ENCODE measurements at places on chromosomes 11 and 22.

DNA sequence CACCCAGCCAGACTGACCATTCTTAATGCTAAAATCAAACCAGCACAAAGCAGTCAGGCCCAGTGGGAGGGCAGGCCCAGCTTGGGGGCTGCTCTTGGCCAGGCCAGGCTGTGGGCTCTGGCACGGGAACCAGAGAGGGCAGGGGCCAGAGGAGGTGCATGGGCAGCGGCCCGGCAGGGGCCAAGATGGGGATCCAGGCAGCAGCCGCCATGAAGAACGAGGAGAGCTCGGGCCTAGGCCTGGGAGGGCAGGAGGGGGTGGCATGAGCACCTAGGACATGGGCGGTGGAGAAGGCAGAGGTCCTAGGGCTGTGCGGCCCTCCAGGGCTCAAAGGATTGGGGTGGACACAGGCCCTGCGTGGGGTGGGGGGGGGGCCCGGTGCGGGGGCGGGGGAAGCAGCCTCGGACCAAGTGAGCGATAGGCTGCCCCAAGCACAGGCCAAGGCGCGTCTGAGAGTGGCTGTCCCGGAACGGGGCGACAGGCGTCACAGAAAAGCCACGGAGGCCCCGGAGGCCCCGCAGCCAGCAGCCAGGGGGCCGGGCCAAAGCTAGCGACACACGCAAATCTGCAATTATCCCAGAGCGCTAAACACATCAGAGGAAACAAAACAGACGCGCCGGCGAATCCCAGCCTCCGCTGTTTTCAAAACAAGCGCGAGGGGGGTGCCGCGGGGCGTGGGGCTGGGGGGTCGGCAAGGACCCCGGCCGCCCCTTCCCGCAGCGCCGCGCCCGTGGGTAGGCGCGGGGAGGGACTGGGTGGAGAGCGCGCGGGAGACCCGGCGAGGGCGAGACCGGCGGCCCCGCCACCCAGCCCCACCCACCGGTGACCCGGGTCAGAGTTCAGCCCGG is 8.3 kb downstream of the PLXNB2 start:
- DNase-seq = no peak

DNA sequence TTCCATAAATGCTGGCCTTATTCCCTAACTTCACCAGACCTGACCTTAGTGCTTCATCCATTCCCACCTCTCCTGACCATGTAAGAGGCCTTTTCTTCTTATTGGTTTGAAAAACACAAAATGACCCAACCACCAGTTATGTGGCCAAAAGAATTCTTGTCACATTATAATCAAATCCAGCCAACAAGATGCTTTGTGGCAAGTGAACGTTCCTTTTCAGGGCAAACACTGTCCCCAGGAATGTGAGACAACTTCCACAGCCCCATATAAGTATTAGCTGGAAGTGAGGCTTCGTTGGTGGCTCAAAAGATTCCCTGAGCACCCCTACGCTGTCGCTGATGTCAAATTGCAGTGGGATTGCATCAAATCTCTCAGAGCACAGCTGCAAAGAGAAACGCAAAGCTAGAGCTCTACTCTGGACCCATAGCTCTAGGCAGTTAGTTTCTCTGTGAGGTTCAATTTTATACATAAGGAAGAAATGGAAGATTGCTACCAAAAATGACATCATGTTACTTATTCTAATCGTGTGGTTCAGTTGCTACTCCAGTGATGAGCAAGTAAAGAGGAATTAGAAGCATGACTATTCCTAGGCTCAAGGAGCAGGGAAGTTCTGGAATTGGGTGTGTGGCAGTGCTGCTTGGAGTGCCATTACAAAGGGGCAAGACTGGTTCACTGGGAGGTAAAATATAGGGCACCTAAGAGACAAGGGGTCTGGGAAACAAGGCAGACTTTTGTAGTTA is 26.1 kb downstream of the GLYATL1 start:
- DNase-seq = no peak

DNA sequence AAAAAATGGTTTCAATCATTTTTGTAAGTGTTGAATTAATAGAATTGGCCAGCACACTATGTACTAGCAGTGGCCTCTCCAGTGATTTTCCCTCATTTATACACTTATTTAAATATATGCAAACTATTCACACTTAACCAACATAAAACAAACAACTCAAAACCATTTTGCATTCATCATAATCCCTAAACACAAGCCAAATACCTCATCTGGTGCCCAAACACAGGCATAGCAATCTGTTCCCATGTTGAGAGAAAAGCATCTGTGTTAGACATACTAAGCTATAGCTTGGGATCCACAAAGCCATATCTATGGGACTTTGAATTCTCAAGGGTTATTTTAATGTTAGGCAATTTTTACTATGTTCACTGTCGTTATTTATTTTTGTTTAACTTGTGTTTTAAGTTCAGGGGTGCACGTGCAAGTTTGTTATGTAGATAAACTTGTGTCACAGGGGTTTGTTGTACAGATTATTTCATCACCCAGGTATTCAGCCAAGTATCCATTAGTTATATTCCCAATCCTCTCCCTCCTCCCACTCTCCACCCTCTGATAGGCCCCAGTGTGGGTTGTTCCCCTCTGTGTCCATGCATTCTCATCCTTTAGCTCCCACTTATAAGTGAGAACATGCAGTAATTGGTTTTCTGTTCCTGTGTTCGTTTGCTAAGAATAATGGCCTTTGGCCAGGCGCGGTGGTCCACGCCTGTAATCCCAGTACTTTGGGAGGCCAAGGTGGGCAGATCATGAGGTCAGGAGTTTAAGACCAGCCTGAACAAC is 31.0 kb upstream of the RCN1 start:
- DNase-seq = no peak

GRCh38 chr11:102283116-102283485 is 34.2 kb upstream of the BIRC3 start:
- no peak for DNase-seq

DNA sequence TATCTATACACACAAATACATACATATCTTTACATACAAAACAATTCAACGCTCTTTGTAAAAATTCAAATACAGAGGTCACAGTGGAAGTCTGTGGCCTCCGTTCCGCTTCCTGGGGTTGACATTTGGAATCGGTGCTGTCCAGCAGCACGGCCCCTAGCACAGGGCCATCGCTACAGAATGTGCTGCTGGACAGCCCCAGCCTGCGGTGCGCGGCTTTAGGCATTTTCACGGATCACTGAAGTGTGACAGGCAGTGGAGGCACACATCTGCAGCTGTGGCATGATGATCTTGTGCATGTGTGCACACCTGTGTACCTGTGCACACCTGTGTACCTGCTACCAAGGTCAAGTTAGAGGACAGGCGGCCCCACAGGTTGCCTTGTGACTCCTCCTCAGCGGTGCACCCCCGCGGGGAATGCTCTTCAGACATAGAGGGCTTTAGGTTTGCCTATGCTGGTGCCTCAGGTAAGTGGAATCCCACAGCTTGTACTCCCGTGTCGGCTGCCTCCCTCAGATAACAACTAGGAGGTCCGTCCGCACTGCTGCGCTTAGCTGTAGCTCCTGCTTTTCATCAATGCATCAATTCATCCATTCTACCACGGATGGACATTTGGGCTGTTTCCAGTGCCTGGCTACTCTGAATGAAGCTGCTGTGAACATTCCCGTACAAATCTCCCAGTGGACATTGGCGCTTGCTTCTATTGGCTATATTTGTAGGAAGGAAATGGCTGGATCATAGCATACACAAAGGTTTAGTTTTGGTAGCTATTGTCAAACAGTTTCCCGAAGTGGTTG is 29.9 kb downstream of the GAL start:
- DNase-seq = no peak

GRCh38 chr11:27060816-27061460 is 20.3 kb downstream of the BBOX1 start:
- DNase-seq = no peak

GRCh38 chr11:292211-293121 is 3.5 kb downstream of the PGGHG start:
- DNase-seq = no peak

GRCh38 chr11:121933694-121934093 is 182.3 kb downstream of the BLID start:
- no peak for DNase-seq

- peak; percentile 74 for DNase-seq
Observed at GRCh38 chr11:64245797-64246620, 734 bp downstream of the PPP1R14B start.

DNA sequence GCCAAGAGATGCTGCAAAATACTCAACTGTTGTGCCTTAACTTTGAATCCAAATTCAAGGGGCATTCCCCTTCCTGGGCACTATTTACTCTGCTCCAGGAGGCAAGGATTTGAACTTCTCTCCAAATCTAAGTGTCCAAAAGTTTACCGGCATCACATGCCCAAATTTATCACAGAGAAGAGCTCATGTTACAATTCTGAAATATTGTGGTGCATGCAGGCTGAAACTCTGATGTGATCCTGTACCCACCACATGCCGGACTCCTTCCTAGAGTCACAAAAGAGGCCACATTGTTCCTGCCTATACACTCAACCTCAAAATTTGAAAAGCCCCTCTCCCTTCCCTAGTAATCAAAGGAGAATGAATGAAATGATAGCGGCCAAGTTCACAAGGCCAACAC is 1.3 kb downstream of the TRAF6 start:
- no peak for DNase-seq

- DNase-seq = no peak
Observed at GRCh38 chr11:8167796-8168195, 1.0 kb downstream of the RIC3 start.

DNA sequence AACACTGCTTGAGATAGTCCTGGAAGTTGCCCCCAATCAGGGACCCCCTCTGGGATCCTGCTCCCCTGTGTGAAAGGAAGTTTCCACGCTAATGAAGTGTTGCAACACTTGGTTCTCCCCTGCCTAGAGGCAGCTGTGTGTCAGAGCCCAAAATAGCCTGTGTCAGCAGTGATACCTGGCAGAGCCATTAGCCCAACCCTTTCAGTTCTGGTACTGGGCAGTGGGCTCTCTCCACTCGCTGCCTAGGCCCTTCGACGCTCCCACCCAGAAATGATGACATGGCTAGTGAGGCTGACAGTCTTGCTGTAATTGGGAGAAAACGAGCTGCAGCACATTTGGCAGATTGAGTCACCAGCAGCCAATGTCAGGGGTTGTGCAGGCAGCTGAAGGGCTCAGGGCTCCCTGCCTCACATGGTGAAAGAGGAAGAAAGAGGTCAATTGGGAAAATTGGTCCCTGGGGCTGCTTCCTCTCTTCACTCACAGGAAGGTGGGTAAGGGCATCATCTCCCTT is 1.4 kb upstream of the NXF1 start:
- no peak for DNase-seq

DNA sequence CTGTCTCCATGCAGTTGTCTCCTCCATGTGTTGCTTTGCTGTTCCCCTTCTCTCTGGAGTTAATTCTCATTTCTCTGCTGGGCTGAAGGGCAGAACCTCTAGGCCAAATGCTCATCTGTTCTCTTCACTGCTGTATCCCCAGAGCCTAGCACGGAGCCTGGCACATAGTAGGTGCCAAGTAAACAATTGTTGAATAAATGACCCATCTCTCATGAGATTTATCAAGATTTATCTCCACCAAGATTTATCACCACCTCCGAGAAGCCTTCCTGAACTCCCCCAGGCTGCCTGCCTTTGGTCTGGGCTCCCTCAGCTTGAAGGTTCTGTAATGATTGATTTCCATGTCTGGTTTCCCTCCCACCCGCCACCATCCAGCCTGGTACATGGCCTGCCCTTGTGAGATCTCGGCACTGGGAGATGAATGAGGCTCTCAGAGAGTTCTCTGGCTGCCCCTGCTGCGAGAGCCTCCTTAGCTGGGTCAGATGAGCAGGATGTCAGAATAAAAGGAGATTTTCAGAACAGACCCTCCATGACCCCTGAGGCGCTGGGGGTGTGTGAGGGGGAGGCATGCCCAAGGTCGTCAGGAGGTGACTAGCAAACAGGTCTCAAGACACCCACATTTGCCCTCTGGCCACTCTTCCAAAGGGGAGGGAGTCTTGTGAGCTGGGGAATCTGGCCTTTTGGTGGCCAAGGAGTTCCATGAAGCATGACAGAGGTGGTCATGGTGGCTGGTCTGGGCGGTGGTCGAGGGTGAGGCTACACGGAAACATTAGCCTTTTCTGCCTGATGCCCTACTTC is 2.4 kb upstream of the GDPD5 start:
- no peak for DNase-seq

DNA sequence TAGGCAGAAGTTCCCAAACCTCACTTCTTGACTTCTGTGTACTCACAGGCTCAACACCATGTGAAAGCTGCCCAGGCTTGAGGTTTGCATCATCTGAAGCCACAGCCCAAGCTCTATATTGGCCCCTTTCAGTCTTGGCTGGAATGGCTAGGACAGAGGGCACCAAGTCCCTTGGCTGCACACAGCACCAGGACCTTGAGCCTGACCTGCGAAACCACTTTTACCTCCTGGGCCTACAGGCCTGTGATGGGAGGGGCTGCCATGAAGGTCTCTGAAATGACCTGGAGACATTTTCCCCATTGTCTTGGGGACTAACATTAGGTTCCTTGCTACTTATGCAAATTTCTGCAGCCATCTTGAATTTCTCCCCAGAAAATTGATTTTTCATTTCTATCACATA is 288.3 kb upstream of the ZC3H12C start:
- no peak for DNase-seq

DNA sequence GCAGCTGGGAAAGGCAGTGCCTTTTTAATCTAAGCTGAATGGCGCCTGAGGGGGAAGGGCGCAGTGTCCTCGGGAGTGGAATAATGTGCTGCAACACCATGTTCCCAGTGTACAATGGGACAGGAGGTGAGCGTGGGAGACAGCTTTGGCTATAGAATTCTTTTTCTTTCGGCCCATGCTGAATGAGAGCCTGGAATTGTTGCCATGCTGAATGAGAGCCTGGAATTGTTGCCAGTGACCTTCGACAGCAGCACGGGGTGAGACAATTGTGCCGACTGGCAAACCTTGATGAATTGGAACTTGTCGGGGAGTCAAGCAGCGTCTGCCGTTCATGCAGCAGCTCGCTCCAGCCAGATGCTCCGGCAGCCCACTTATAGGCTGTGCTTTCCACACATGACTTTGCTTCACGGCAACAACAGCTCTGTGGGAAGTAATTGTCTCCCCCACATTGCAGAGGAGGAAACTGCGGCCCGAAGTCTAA is 141.4 kb upstream of the E2F8 start:
- DNase-seq = no peak

DNA sequence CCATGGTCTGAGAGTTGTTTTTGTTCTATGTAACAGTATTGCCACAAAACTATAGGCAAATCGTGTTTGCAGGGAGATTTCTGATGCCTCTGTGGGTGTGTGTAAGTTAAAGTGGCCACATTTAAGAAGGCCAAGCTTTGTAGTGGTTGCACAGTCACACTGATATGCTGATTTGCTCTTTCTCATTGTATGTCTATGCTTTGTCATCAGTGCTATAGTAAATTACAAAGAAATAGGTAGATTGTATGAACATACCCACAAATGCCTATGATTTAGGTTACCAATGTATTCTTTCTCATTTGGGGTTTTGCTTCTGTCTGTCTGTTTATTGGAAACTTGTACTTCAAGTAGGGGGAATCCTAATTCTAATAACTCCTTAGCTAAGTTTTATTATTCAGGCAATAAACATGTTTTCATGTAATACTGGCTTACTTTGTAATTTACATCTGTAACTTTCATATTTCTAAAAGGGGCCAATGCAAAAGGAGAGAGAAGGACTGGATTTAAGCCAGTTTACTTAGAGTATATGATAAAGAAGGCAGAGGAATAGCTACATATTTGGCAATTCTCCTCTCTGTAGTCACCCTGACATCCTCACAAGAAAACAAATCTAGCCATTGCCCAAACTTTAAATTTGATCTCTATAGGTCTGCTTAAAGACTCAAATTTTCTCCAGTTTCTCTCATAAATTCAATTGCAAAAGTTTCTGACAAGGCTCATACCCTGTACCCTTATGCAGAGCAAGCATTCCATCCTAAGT is 2.0 kb downstream of the FIBIN start:
- DNase-seq = no peak

GRCh38 chr11:66912911-66913310 is 45.3 kb downstream of the PC start:
- no peak for DNase-seq
